ENCODE measurements at places on chromosomes 6 and 20.

DNA sequence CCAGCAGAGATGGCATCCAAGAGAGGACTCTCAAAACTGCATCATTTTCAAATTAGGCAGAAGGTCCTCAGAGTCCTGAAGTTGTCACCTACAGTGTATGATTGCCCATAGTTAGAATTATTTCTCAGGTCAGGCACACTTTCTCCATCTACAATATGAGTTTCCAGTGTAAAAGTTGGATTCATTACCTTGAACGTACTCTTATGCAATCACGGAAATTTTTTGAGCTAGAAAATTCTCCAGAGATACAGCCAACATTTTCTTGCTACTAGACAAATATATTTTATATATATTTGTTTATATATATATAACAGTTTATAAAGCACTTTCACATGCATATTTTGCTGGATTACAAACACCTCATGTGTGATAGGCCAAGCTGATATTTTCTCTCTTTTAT, 29.4 kb upstream of the SERPINB1 start:
- DNase-seq: no peak

DNA sequence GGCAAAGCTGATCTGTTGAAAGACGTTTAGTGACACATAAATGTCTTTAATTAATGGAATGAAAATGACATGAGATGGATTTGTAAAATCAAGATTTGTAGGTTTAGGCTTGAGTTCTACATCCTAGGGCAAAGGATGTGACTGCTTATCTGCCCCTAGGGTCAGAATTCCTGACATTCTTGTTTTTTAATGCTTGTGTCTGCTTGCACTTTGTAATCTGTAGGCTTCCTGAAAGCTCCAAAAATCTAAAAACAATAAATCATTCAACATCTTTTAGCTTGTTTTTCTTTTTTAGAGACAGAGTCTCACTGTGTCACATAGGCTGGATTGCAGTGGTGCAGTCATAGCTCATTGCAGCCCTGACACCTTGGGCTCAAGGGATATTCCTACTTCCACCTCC, 107.9 kb upstream of the MLIP start:
- no peak for DNase-seq

- DNase-seq: no peak
Measured at GRCh38 chr20:17676378-17676759, 5.7 kb downstream of the RRBP1 start.

- peak; percentile 77 for DNase-seq
Measured at GRCh38 chr20:43963872-43964791, 49.5 kb downstream of the TOX2 start.

DNA sequence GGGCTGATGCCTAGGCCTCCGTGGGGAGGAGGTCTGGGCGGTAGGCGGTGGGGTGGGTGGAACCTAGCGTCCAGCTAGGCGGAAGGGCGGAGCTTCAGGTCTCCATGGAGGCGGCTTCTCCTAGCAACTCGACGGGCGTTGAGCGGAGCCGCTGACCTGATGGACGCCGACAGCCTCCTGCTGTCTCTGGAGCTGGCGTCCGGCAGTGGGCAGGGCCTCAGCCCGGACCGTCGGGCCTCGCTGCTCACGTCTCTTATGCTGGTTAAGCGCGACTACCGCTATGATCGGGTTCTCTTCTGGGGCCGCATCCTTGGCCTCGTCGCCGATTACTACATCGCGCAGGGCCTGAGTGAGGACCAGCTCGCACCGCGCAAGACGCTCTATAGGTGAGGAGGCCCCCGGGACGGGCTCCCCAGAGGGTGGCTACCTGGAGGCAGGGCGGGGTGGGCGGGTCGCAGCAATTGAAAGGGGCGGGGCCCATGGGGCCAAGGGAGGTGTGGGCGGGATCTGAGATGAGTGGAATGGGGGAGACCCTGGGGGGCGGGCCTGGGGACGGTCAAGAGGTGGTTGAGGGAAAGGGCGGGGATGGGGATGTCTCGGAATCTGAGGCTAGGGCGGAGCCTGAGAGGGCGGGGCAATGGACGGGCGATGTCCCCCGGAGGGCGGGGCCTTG, at the start of gene RSPH9:
TSS of gene RSPH9 (plus strand) at position 97 of the 673 bp plus-strand sequence. CDS start at position 160, 63 bp downstream.
- DNase-seq: peak; percentile 88

DNA sequence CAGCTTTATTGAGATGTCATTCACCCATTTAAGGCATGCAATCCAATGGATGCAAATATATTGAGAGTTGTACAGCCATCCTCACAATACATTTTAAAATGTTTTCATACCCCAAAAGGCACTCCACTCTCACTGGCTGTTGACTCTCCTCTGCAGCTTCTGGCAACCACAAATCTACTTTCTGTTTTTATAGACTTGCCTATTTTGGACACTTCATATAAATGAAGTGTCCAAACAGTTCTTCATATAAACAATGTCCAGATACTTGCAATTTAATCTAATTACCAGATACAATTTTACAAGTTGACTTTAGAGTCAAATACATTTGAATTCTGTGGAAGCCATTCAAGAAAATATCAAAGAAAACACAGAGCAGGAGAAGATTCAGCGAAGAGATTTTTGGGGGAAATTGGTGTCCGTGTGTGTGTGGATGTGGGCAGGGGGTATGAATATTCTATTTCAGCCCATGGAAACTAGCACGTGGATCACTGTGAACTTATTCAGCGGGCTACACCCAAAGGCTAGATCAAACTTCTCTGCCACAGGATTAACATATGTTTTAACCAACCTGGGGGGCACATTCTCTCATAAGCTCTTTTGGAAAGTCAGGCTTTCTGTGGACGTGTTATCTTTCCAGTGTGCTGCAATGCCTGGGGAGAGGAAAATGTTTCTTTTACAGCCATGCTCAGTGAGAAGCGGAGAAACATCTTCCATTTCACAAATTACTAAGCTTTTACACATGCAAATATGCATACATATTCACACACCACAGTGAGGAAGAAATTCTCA, 73.9 kb downstream of the PLG start:
- DNase-seq: no peak

- no peak for DNase-seq
Measured at GRCh38 chr6:128478230-128479047, 42.0 kb downstream of the PTPRK start.

- no peak for DNase-seq
Measured at GRCh38 chr6:118645395-118645794, 6.0 kb downstream of the CEP85L start.

DNA sequence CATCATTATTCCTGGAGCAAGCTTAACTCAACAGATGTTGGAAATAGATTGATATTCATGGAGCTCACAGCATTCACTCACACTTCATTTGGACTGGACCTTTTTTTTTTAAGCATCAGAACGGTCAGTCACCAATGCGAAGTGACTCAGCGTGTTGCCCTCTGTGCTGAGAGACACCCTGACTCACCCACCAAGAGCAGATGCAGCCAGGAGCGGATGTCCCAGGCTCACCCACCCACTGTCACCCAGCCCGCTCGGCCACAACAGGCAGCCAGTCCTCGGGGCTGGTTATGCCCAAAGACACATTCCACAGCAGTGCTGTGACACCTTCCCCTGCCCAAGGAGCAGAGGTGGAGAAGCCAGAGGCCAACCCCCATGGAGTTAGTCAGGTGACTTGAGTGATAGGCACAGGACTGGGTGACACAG, 15.7 kb downstream of the RNASET2 start:
- no peak for DNase-seq

DNA sequence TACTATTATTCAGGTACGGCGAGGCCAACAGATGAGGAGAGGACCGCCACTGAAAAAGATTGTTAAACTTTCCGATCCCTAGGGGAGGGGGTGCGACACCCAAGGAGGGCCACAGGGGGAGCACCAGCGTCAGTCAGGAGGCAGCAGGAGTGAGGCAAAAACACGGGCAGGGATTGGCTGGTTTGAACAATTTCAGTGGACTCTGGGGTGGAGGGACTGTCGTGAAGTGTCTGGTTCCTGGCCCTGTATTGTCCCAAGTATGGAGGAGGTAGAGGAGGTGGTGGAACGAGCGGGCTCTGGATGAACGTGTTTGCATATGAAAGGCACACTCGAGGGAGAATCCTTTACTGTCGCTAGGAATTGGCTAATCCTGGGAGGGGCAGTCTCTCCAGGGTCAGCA, 32.5 kb upstream of the MCUR1 start:
- no peak for DNase-seq

- no peak for DNase-seq
Measured at GRCh38 chr6:57074383-57074782, 15.6 kb upstream of the ZNF451 start.

DNA sequence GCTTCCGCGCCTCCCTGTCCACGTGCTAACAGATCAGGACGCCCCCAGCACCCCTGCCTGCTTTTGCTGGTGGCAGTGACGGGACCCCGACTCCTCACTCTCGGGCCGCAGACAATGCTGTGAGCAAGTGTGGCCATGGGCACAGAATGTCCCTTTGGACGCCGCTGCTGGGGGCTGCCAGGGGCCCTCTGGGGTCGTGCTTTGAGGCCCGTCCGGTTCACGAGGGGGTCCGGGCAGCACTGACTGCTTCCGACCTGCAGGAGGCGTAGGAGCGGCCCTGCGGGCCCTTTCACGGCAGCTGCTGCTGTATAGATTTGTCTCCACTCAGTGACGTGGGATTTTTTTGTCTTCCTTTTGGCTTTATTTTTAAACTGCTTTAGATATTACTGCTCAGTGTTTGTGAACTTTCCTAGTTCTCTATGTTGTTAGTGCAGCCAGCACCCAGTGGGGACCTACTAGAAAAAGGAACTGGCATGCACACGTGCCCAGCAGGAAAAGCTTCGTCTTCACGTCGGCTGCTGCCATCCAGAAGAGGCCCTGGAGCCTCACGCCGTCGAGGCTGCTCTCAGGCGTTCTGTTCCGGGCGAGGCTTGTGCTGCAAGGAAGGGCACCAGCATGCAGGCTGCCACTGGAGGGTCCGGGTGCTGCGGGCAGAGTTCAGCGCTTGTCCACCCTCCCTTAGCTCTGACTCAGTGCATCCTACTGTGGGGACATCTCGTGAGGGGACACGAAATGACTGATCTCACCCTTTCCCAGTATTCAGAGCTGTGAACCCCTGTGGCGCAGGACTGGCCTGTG, 21.7 kb downstream of the UCKL1 start:
- no peak for DNase-seq

- DNase-seq: no peak
Measured at GRCh38 chr6:124997196-124997875, 35.1 kb downstream of the RNF217 start.

GRCh38 chr6:2812695-2813094, 29.0 kb downstream of the SERPINB1 start:
- no peak for DNase-seq

GRCh38 chr6:105879146-105879545, 207.0 kb upstream of the PRDM1 start:
- DNase-seq: no peak

GRCh38 chr6:9140172-9140571, 704.8 kb upstream of the SLC35B3 start:
- no peak for DNase-seq

DNA sequence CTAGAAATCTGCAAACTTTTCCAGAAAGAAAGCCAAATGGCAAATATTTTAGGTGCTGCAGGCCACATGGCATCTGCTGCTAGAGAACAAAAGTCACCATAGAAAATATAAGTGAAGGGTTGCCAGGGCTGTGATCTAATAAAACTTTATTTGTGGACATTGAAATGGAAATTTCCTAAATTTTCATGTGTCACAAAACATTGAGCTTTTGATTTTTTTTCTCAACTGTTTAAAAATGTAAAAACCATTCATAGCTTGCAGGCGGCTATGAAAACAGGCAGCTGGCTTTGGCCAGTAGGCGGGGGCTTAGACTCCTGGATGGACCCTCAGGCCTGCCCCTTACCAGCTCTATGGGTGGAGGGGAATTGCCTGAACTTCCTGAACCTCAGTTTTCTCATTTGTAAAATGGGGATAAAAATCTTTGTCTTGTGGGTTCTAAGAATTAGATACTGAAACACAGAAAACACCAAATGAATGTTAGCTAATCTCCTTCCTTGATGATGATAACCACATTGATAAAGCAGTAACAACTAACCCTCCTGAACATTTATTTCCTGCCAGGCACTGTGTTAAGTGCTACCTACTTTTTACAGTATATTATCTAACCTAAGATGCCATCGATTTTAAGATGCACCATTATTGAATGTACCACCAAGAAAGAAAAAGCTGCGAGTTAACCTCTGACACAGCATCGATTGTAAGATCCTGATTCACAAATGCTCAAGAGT, 85.5 kb downstream of the SLC22A23 start:
- no peak for DNase-seq

DNA sequence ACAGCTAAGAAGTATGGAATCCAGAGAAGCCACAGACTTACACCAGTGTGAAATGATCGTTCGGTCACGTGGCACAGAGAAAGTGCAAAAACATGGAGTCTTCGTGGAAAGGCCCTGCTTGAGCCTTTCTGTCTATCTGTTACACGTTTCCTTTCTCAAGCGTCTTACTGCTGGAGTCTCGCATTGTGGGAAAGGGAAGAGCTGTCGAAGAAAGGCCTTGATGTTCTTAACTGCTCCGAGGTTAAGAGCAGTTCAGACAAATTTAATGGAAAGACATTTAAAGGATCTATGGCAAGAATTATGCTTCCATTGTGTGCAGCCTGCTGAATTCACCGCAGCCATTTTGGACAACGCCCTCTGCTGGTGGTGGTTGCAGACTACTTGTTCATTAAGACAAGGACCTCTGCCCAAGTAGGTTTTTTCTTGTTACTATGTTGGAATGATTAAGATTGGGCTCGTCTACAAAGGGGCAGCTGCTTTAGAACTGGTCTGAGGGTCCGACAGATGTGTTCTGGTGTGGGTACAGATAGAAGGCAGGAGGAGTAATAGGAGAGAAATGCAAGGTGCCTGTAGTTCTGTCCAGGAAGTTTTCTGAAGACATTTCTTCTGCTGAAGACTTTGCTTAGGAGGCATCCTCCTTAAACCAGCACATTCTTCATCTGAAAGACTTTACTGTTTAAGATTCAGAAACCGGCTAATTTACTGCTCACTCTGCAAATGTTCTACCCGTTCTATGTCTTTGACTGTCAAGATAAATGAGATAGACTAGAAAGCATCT, 24.7 kb upstream of the CCN6 start:
- DNase-seq: peak; percentile 88

DNA sequence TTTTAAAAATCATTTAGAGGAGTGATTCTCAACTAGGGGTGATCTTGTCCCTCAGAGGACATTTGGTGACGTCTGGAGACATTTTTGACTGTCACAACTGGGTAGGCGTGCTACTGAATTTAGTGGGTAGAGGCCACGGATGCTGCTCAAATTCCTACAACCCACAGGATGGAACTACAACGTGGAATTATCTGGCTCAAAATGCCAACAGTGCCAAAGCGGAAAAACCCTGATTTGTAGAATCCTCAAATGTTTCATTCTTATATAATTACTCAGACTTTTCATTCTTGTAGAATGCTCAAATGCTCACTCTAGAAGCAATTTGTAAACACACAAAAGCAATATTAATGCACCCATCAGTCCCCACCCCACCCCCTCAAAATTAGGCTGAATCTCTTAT, 229.8 kb downstream of the ZMYND8 start:
- no peak for DNase-seq

- no peak for DNase-seq
Measured at GRCh38 chr6:80679992-80680391, 573.5 kb downstream of the BCKDHB start.

- DNase-seq: no peak
Measured at GRCh38 chr6:6826095-6826901, 237.8 kb downstream of the LY86 start.

DNA sequence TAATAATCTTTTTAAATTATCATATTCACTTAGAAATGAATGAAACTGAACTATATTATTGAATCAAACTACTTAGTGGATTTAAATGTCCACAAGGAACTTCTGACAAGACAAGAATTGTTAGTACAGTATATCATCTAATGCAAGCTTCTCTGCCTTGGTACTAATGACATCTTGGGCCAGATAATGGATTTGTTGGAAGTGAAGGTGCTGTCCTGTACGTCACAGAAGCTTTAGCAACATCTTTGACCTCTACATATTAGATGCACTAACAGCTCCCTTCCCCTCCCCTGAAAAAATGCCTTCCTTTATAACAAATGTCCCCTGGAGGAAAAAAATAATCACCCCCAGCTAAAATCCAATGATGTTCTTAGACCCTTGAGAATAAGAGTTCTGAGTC, 695.8 kb upstream of the EYS start:
- DNase-seq: no peak
